IMR-90 (cell line): ENCODE measurements at places on chromosomes 4 and X. TPM values are rescaled to one million over a fixed set of nuclear protein-coding genes. Genes with fewer than 3 reads are reported as not detected.

The SMIM43 gene
- 1.4 TPM in 2 replicates for total RNA-seq

The NDST4 gene
- total RNA-seq: not detected in 2 replicates

The CYSLTR1 gene
- not detected in 2 replicates for total RNA-seq

The CSAG1 gene
- not detected in 2 replicates for total RNA-seq

The JADE3 gene
- 4.4 and 4.7 TPM in 2 replicates for total RNA-seq

The TRAM1L1 gene
- total RNA-seq: 3.4 and 5.3 TPM in 2 replicates

The SUPT20HL2 gene
- total RNA-seq: not detected in 2 replicates
